ENCODE measurements at places on chromosomes 11 and 22. TPM values are rescaled to one million over a fixed set of nuclear protein-coding genes. Genes with fewer than 3 reads are reported as not detected.

Gene OR56A1
- total RNA-seq, result not detected

Gene OR5D14
- total RNA-seq, result not detected

Gene SCARF2
- total RNA-seq, result 0.70 TPM

Gene HPX
- total RNA-seq, result 0.56 TPM

Gene KCNK7
- total RNA-seq, result 0.29 TPM

Gene BAIAP2L2
- 0.93 TPM for total RNA-seq

Gene SLC17A6
- total RNA-seq, result not detected

Gene IRAG1
- not detected for total RNA-seq

Gene CCDC87
- total RNA-seq, result 0.12 TPM

Gene ISX
- total RNA-seq, result not detected

Gene SLC22A6
- not detected for total RNA-seq

- DNase-seq, result no peak
Observed at GRCh38 chr22:48043581-48043980, 1281.1 kb downstream of the TBC1D22A start.

- no peak for DNase-seq
Observed at GRCh38 chr11:6002202-6002699, 4.5 kb downstream of the OR56A4 start.

DNA sequence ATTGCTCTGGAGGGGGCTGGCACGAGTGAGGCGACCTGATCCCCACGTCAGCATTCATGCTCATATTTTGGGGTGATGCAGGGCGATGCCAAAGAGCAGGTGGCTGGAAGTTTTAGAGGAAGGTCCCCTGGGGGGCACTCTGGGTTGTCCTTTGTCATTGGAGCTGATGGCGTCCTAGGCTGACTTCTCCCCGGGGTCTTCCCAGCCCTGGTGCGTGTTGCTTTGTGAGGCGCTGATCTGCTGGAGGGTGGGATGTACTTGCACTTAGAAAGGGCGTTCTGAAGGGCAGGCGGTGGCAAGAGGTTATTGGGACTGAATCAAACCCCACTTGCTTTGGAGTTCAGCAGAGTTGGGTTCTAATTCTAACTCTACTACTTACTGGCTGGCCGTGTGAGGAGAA lies 313.3 kb downstream of the NTM start:
- no peak for DNase-seq

GRCh38 chr11:70524096-70524922 lies 126.0 kb downstream of the CTTN start:
- no peak for DNase-seq

DNA sequence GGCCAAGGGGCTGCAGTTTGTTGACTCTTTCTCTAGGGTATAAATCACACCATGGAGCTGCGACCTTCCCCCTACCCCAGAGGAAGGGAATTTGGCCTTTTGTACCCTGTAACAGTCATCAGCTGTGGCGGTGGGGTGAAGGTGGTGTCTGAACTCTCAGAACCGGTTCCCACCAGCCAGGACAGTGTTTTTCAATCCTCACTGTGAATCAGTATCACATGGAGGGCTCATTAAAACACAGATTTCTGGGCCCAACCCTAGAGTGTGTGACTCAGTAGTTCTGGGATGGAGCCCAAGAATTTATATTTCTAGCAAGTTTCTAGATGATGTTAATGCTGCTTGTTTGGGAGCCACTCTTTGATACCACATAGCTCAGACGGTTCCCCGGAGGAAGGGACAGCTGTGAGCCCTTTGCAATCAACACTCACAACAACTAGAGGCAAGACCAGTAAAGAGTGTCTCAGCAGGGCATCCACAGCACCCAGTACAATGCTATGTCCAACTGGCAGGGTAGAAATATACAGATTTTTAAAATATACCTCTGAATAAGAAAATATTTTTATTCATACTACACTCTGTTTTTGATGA lies 43.9 kb upstream of the FAT3 start:
- DNase-seq, result no peak

DNA sequence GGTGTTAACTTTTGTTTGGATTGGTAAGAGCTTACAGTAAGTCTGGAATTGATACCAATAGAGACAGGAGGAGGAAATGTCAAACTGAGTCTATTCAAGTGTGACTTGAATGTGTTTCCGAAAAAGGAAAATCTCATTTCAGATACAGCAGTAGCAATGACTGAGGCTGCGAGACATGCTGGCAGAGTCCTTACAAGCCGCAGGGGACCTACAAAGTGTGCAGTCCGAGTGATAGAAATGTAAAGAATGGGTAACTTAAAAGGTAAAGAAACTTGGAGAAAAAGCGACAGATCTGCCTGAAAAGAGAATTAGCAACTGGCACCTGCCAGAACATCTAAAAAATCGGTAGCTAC lies 444 bp downstream of the CWF19L2 start:
- peak; percentile 27 for DNase-seq

GRCh38 chr11:723120-723883 lies 17.3 kb downstream of the EPS8L2 start:
- peak; percentile 65 for DNase-seq

- peak; percentile 41 for DNase-seq
Observed at GRCh38 chr11:115501893-115502589, 2.2 kb downstream of the CADM1 start.

GRCh38 chr11:88119561-88119960 lies 55.7 kb downstream of the RAB38 start:
- DNase-seq, result no peak

- peak; percentile 78 for DNase-seq
Observed at GRCh38 chr22:50276143-50276542, 6.0 kb upstream of the MAPK11 start.

- peak; percentile 61 for DNase-seq
Observed at GRCh38 chr11:86672007-86672621, at the start of gene ME3. ME3 (minus strand) TSS chr11:86672616.

- no peak for DNase-seq
Observed at GRCh38 chr22:46878191-46878948, 115.9 kb downstream of the TBC1D22A start.

- no peak for DNase-seq
Observed at GRCh38 chr22:41621911-41622179, 750 bp downstream of the XRCC6 start.

GRCh38 chr11:9177438-9178091 lies 86.2 kb upstream of the SCUBE2 start:
- DNase-seq, result no peak

DNA sequence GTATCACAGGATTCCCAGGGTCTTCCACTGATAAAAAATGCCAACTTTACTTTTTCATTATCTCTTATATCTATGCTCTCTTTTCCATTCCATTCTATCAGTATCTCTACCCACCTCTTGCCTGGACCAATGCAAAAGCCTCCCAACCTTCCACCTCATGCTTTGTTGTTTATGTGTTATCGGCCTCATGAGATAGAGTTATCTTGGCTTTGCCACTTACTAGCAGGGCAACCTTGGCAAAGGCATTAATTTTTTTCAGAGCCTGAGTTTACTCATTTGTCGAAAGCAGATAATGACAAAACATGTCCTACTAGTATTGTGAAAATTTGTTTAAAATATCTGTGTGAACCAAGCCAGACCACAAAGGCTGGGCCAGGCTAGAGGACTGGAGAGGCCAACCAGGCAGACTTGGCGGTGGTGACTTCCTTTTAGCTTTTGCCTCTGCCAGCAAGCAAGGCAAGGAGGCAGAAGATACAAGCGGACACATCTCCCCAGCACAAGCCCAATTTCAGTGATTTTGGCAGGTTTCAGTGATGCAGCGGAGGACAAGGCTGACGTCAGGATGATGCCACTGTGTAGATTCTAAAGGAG lies 106.9 kb downstream of the ADAMTS15 start:
- no peak for DNase-seq

- no peak for DNase-seq
Observed at GRCh38 chr11:13046637-13047570, 37.8 kb downstream of the RASSF10 start.

- no peak for DNase-seq
Observed at GRCh38 chr11:134586726-134587125, 174.7 kb upstream of the B3GAT1 start.

GRCh38 chr11:12292766-12293165 lies 84.6 kb upstream of the PARVA start:
- DNase-seq, result no peak

- no peak for DNase-seq
Observed at GRCh38 chr22:46418827-46419226, 83.3 kb downstream of the TRMU start.

GRCh38 chr22:43554694-43555365 lies 143.0 kb downstream of the MPPED1 start:
- DNase-seq, result no peak

DNA sequence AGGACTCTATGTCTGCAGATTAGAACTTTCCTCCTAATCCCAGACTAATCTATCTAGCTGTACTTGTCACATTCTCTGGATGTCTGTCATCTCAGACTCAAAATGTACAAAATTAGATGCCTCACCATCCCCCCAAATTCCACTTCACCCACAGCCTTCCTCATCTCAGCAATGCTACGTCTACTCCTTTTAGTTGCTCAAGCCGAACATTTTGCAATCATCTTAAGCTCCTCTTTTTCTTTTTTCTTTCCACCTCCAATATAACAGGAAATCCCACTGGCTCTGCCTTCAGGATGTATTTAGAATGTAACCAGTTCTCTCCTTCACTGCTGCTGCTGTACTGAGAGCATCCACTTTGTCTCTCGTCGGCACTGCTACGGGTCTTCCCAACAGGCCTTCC lies 1091.8 kb downstream of the TBC1D22A start:
- DNase-seq, result no peak

DNA sequence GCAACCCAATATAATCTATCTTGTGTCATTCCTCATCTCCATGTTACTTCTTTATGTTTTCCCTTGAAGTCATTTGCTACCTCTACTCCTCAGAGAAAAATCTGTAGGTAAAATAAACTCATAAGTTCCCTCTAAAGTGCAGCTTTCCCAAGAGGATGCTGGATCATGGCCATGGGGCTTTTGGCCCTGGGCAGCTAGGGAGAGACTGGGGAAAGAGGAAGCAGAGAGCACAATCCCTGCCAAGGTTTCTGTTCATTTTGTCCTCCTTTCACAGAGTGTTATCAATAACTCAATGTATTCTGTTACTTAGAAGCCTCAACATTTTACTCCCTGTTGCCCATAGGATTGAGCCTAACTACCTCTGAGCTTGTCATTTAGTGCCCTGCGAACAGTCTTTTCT lies 9.0 kb downstream of the RNF121 start:
- DNase-seq, result no peak

DNA sequence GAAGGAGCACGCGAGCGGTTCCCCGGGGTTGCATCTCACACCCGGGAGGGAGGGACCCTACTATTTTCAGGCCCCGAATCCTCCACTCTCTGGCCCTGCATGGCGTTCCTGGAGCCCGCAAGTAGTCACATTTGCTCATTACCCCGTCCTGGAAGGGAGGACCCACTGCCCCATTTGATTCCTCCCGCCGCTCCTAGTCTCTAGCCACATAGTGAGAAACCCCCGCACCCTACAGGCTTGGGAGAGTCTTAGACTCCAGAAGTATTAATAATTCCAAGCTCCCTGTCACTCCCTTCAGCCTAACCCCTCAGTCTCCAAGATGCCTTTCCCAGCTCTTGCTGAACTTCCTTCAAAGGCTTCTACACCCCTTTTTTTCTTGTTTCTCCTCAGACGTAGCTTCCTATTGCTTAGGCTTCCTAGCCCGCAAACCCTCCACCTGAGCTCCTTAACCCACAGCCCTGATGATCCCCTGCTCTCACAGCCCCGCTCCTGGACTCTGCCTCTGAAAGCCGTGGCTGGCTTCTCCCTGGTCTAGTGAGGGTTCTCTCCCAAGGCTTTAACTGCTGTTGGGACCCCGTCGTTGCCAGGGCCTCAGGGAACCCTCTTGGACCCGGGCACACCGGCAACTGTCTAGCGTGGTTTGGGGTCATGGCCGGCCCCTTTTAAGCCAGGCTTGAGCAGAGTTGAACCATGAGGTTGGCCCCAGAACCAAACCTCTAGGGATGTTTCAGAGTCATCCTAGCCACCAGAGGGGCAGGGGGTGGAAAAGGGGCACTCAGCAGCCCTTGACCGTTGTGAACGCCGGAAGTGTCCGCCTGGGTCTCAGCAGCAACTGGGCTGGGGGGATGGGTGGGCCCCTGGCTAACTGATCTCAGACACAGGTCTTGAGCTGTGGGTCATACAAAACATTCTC lies 862 bp downstream of the GGA1 start:
- peak; percentile 25 for DNase-seq

- DNase-seq, result no peak
Observed at GRCh38 chr22:20776624-20777405, 2.9 kb downstream of the SERPIND1 start.

Measured in activated CD4-positive, alpha-beta memory T cell treated with anti-CD3 and anti-CD28 coated beads for 36 hours (primary cell).